ENCODE measurements at places on chromosomes 1 and 21.

GRCh38 chr1:218164111-218164929 lies 120.8 kb upstream of the RRP15 start:
- DNase-seq, result no peak

DNA sequence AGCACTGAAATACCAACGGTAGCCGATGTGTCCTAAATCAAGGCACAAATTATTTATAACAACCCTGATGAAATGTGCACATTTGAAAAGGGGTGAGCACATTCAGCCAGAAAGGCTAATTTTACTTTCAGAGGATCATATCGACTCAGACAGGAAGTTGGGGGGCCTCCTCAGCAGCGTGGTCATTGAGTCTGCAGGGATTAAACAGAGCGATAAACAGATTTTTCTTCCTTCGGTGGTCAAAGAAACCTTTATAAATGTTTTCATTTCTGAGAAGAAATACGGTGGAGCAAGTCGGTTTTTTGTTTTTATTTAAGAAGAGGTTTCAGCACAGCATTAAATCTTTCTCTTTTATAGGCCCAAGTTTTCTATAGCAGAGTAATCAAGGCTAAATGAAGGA lies 45.7 kb downstream of the PGM1 start:
- no peak for DNase-seq

GRCh38 chr1:67556297-67556900 lies 126.2 kb upstream of the SERBP1 start:
- no peak for DNase-seq

GRCh38 chr1:47631411-47631995 lies 193.7 kb downstream of the FOXD2 start:
- no peak for DNase-seq

- no peak for DNase-seq
These were observed 18.4 kb downstream of the CCT3 start for GRCh38 chr1:156319664-156320063.

- DNase-seq, result no peak
These were observed 41.0 kb upstream of the BACH1 start for GRCh38 chr21:29257701-29258100.

DNA sequence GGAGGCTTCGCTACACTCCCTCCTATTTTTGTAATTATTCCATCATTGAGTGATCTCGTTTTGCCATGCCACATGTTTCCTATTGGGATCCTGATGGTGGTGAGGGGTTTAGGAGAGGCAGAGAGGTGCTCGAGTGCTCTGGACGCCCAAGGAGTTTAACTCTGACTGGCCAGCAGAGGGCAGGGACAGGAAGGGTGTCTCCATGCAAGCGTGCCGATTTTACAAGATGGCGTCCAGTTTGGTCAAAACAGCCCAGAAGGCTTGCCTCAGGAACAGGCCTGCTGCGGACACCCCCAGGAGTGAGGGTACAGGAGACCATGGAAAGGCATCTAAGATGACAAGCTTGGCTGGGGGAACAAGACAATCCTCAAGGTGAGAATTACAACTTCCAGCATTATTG lies 33.8 kb upstream of the KCNE2 start:
- DNase-seq, result no peak

GRCh38 chr1:92536211-92536979 lies 49.7 kb upstream of the GFI1 start:
- no peak for DNase-seq

DNA sequence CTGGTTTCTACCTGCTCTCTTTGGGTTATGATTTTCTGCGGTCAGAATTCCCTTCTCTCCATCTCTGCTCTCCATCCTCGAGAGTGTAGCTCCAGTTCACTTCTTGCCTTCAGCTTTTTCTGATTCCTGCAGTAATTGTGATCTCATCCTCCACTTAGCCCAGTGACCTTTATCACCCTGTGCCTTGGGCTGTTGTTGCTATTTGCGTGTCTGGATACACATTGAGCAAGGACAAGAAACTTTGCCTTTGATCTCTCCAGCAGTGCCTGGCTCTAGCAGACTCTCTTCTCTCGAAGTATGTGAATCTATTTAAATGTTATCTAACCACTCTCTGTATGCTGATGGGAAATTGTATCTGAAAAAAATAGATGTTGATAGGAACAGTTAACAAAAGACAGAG lies 76.4 kb upstream of the MARK1 start:
- DNase-seq, result no peak

- DNase-seq, result no peak
These were observed 319.4 kb downstream of the KCNH1 start for GRCh38 chr1:210814382-210815123.

GRCh38 chr1:18348354-18348753 lies 132.4 kb upstream of the KLHDC7A start:
- DNase-seq, result no peak

GRCh38 chr1:157111396-157112165 lies 12.0 kb upstream of the ETV3L start:
- no peak for DNase-seq

DNA sequence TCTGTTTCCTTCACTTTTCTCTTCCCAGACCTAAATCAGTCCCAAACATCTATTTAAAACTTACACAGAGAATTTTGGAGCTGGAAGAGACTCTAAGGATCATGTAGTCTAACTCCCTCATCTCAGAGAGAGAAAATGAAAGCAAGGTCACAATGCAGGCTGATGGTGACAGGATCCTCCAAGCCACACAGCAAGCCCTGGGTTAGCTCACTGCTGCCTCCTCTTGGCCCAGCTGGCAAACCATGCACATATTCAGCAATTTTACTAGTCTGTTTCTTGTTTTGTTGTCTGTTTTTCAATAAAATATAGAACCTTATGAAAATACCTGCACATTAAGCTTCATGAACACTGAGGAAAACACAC lies 27.7 kb upstream of the LY9 start:
- no peak for DNase-seq

GRCh38 chr1:87194271-87194774 lies 134.4 kb upstream of the LMO4 start:
- DNase-seq, result no peak

DNA sequence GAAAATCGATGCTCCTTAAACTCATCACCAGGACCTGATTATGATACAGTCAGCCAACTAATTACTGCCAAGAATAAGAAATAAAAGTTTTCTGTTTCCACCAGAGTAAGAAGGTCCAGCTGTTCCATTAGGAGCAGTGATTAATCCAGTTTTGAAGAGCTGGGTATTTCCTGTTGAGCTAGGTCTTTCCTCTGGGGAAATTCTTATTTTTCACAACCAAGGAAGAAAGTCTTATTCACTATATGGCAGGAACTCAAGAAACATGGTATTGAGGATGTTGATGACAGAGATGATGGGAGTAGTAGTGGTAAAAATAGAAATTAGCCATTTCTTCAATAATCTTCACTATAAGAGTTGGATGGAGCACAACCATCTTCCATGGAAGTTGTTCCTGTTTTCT lies 374.6 kb upstream of the RUNX1 start:
- DNase-seq, result no peak

DNA sequence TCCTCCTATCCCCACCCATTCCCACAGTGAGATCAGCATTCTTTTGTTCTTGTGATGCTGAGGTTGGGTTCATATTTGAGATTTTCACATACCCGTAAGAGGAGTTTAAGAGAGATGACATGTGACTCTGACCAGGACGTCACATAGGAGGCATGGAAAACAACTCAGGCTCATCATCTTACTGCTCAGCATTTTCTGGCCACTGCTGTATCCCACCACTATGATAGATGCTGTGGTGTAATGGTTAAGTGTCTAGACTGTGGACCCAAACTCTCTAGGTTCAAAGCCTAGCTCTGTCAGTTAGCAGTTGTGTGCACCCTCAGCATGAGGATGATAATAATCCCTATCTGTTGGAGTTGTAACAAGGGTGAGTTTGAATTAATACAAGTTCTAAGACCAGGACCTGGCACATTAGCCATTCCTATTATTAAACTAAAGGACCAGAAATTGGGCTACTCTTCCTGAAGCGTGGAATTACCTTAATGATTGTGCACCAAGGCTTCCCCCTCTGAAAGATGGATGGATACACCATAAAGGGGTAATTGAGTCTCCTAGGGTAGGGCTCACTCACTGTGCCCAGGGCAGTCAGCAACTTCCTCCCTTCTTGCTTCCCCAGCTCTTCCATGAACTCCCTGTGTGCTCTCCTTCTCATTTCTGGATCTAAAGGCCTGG lies 40.9 kb downstream of the LGR6 start:
- DNase-seq, result no peak
